ENCODE measurements at places on chromosomes 1 and 21.

- no peak for DNase-seq
Measured at GRCh38 chr21:31644643-31645042, 14.8 kb upstream of the SOD1 start.

- DNase-seq, result no peak
Measured at GRCh38 chr1:5670590-5671350, 321.5 kb downstream of the NPHP4 start.

- DNase-seq, result no peak
Measured at GRCh38 chr1:17210176-17210575, 5.2 kb downstream of the PADI1 start.

- no peak for DNase-seq
Measured at GRCh38 chr21:36104317-36105300, 30.3 kb upstream of the CBR3 start.

DNA sequence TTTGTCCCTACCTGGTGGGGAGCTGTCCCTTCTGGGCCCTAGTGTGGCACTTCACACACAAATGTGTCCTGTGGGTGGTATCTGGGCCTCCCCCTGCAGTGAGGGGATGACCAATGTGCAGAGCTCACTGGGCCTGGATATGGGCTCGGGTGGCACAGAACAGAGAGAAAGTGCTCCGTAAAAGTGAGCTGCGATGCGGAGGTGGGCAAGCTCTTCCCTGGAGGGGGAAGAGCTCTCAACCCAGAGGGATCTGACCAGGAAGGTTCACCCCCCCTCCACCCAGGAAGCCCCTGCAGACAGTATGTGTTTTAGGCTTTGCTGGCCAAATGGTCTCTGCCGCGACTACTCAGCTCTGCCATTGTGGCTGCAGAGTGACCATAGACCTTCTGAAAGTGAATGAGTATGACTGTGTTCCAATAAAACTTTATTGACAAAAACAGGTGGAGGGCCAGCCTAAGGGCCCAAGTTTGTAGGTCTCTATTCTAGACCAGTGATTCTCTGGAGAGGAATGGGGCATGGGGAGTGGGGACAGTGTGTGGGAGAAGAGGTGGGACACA lies 8.6 kb upstream of the ITGB2 start:
- no peak for DNase-seq
